ENCODE measurements at places on chromosomes 1 and 21.

GRCh38 chr21:34881421-34881820 lies 167.7 kb downstream of the RUNX1 start:
- DNase-seq = no peak

GRCh38 chr1:32197837-32198236 lies 2.6 kb upstream of the CCDC28B start:
- no peak for DNase-seq

- no peak for DNase-seq
These were observed 3.9 kb downstream of the MFN2 start for GRCh38 chr1:11984121-11984520.

DNA sequence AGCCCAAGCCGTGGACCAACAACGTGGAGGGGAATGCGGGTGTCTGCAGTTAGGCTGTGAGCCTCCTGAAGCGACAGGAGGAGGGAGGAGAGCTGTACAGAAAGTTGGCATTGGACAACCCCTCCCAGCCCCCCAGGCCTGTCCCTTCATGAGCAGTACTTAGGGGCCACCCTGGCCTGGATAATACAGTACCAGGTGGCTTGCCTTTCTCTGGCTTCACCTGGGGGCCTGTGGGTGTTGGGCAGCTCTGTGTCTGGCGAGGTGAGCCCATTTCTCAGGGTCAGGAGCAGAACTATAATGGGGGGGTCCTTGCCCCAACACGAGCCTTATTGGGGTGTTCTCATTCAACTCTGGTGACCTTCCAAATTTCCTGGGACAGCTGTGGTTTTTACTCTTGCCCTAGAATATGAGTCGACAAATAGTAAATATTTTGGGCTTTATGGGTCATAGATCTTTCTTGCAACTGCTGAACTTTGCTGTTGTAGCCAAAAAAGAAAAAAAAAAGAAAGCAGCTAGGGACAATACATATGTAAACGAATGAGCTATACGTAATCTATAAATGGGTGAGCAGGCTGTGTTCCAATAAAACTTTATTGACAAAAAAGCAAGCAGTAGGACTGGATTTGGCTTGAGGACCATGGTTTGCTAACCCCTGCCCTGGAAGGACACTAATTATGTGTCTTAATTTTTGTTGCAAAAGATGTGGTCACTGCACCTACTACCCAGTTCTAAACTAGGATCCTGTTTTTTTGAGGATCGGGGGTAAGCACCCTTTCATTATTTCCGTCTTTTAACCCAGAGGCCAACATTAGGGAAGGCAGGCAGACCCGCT lies 11.4 kb downstream of the COQ8A start:
- DNase-seq = no peak

- DNase-seq = no peak
These were observed 126.1 kb downstream of the DISP1 start for GRCh38 chr1:222940906-222941305.
